ENCODE measurements at places on chromosomes 2 and 18. TPM values are rescaled to one million over a fixed set of nuclear protein-coding genes. Genes with fewer than 3 reads are reported as not detected.

DNA sequence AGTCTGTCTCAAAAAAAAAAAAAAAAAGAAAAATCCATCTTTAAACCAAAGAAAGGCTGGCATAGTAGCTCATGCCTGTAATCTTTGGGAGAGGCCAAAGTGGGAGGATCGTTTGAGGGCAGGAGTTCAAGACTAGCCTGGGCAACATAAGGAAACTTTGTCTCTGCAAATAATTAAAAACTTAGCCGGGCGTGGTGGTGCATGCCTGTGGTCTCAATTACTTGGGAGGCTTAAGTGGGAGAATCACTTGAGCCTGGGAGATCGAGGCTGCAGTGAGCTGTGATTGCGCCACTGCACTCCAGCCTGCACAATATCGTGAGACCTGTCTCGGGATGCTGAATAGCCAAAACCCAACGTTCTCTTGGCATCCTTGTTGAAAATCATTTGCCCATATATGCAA is 6.1 kb downstream of the CNOT11 start:
- no peak overlapping the region for H3K27ac ChIP-seq
- H3K4me1 ChIP-seq: peaks cover 11% of the 10 kb centered on the region
- H3K27me3 ChIP-seq: no peaks in the 10 kb centered on the region
- DNase-seq: no peak
- H3K36me3 ChIP-seq: peaks cover 30% of the 10 kb centered on the region

ZSCAN30 gene
- 7.5 TPM for total RNA-seq

HNRNPLL gene
- 10.6 TPM for total RNA-seq

- no peaks in the 10 kb centered on the region for H3K36me3 ChIP-seq
- no peaks in the 10 kb centered on the region for H3K27me3 ChIP-seq
- peaks cover 20% of the 10 kb centered on the region for H3K4me1 ChIP-seq
- no peak overlapping the region for H3K4me3 ChIP-seq
- peak; percentile 61 for DNase-seq
- no peak overlapping the region for H3K27ac ChIP-seq
These were observed 82.3 kb downstream of the SH3RF3 start for GRCh38 chr2:109211315-109211714.

DNA sequence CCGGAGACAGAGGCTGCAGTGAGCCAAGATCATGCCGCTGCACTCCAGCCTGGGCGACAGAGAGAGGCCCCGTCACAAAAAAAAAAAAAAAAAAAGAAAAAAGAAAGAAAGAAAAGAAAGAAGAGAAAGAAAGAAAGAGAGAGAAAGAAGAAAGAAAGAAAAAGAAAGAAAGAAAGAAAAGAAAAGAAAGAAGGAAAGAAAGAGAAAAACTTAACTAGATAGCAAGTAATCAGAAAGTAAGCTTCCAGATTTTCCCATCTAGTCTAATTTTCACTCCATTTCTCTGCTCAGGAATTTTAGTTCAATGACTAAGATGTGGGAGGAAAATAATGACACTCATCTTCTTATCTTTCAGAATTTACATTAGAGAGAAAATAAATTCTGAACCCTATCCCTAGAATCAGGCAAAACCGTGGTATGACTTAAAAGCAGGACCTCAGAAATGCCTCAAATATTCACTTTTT is 2.4 kb downstream of the GFPT1 start:
- no peaks in the 10 kb centered on the region for H3K27me3 ChIP-seq
- H3K36me3 ChIP-seq: no peaks in the 10 kb centered on the region
- no peak for DNase-seq
- peaks cover 5% of the 10 kb centered on the region for H3K4me1 ChIP-seq
- peak overlapping the region; percentile 89 for H3K27ac ChIP-seq
- H3K4me3 ChIP-seq: peak overlapping the region; percentile 82

- peak; percentile 74 for DNase-seq
- H3K36me3 ChIP-seq: no peaks in the 10 kb centered on the region
- H3K4me3 ChIP-seq: peak overlapping the region; percentile 86
These were observed 3.2 kb downstream of the NRP2 start for GRCh38 chr2:205685314-205686055.

DNA sequence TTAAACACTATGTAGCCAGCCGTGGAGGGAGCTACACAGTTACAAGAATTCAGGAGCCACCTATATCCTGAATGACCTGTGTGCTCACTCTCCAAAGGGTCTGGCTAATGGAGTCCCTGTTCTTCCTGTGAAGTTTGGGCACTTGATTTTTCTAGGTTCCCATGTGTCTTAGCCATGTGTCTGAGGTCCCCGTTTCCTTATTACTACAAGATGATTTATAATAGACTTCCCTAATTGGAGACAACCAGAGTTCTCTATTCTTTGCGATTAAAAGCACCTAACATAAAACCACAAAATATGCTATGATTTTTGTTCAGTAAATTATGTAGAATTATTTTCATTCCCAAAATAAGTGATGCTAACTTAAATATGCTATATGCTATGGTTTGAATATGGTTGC is 83.4 kb downstream of the PDK1 start:
- H3K4me3 ChIP-seq: no peak overlapping the region
- no peaks in the 10 kb centered on the region for H3K36me3 ChIP-seq
- no peaks in the 10 kb centered on the region for H3K4me1 ChIP-seq

DNA sequence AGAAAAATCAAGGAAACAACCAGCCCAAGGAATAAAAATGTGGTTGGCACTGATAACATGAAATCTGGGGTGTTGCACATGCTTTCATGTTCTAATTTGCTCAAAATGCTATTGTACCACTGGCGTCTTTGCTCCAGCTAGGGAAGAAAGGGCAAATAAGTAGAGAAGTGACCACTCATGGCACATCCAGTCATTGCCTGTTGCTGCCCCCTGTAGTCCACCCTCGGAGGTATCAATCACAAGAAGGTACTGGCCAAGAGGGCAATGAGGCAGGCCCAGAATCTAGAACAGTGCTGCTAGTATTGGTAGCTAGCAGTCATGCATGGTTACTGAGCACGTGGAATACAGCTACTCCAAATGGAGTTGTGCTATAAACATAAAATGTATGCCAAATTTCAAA is 213.4 kb downstream of the CDCA7 start:
- no peaks in the 10 kb centered on the region for H3K27me3 ChIP-seq
- DNase-seq: no peak
- no peaks in the 10 kb centered on the region for H3K4me1 ChIP-seq
- H3K27ac ChIP-seq: no peak overlapping the region
- no peaks in the 10 kb centered on the region for H3K36me3 ChIP-seq
- H3K4me3 ChIP-seq: no peak overlapping the region

DNA sequence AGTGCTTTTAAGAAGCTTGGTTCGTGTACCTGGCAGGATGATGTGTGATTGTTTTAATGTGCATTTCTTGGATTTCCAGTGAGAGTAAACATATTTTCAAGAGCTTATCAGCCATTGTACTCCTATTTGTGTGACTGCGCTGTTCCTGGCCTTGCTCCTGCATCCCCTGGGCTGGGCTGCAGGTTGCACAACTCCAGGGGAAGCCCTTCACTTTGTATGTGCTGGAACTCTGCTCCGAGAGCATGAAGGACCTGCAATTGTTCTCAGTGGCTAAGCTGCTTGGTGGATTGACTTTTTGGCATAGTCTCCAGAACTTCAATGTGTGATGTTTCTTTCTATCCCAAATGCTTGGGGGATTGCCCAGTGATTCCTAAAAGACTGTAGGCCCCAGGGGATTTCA is 18.8 kb downstream of the ATP6V1C2 start:
- no peak for DNase-seq
- no peak overlapping the region for H3K27ac ChIP-seq
- no peaks in the 10 kb centered on the region for H3K36me3 ChIP-seq
- H3K27me3 ChIP-seq: no peaks in the 10 kb centered on the region
- no peak overlapping the region for H3K4me3 ChIP-seq

SLC8A1 gene
- 5.6 TPM for total RNA-seq

ATL2 gene
- 49.1 TPM for total RNA-seq

DNA sequence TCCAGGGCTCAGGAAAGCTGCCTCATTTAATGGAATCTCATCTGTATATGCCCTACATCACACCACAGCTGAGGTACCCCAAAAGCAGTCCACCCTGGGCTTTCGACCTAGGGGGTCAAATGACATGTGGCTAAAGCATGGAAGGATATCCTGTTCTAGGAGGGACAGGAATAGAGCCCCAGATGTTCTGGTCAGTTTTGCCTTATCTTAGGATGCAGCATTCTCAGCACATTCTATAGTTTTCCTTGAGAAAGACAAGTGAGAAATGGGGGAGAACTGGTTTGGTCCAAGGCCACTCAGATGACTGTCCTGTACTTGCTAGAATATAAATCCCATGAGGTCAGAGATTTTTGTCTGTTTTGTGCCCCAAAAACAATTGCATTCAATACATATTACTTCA is 688.0 kb upstream of the ZEB2 start:
- no peak for DNase-seq
- no peak overlapping the region for H3K27ac ChIP-seq
- H3K36me3 ChIP-seq: no peaks in the 10 kb centered on the region

GRCh38 chr2:43980902-43981301 is 14.9 kb downstream of the LRPPRC start:
- no peaks in the 10 kb centered on the region for H3K4me1 ChIP-seq
- no peaks in the 10 kb centered on the region for H3K27me3 ChIP-seq
- no peak for DNase-seq
- no peak overlapping the region for H3K27ac ChIP-seq

- H3K4me3 ChIP-seq: no peak overlapping the region
- no peaks in the 10 kb centered on the region for H3K27me3 ChIP-seq
- H3K4me1 ChIP-seq: no peaks in the 10 kb centered on the region
- no peaks in the 10 kb centered on the region for H3K36me3 ChIP-seq
- DNase-seq: no peak
These were observed 13.1 kb upstream of the NR4A2 start for GRCh38 chr2:156345582-156345981.

DNA sequence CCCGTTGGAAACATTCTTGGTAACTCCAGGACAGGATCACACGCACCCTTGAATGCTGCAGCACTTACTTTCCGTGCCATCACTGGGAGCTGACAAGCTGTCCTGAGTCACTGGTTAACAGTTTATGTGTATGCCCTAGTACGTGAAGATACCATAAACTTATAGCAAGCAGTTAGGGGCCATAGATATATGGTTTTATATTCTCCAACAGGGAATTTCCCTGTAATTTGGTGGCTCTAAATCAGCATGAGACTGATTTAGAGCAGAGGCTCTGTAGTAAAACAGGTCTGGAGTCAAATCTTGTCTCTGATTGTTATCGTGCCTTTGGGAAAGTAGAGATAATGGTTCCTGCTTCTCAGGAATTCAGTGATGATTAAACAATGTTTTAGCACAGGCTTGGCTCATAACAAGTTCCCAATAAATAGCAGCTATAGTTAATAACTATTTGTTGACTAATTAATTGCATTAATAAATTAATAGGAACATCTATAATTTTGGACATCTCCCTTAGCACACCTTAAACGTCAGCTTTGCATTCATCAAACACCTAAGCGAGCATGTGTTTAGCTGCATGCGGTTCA is 215.2 kb downstream of the VAPA start:
- H3K27me3 ChIP-seq: no peaks in the 10 kb centered on the region
- no peak overlapping the region for H3K27ac ChIP-seq
- no peaks in the 10 kb centered on the region for H3K36me3 ChIP-seq
- peaks cover 6% of the 10 kb centered on the region for H3K4me1 ChIP-seq
- H3K4me3 ChIP-seq: no peak overlapping the region

GRCh38 chr18:49934457-49934856 is 121.1 kb upstream of the ACAA2 start:
- H3K4me1 ChIP-seq: no peaks in the 10 kb centered on the region
- H3K4me3 ChIP-seq: no peak overlapping the region
- no peaks in the 10 kb centered on the region for H3K36me3 ChIP-seq
- DNase-seq: no peak

DNA sequence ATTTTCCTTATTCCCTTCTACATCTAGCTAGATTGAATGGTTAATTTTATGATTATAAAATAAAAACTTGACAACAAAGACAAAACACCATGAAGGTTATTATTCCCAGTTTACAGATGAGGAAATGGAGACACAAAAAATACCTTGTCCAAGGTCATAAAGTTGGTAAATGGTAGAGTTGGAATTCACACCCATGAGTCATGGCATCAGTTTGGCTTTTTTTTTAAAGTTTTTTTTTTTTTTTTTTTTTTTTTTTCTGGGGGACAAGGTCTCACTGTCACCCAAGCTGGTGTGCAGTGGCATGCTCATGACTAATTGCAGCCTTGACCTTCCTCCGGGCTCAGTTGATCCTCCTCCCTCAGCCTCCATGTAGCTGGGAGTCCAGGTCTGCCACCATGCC is 70.0 kb downstream of the MTX2 start:
- no peak for DNase-seq
- H3K27ac ChIP-seq: no peak overlapping the region
- no peaks in the 10 kb centered on the region for H3K27me3 ChIP-seq
- H3K4me1 ChIP-seq: no peaks in the 10 kb centered on the region
- no peak overlapping the region for H3K4me3 ChIP-seq

GRCh38 chr18:52422985-52423601 is 83.1 kb downstream of the DCC start:
- no peaks in the 10 kb centered on the region for H3K36me3 ChIP-seq
- no peak overlapping the region for H3K27ac ChIP-seq
- H3K4me1 ChIP-seq: no peaks in the 10 kb centered on the region
- no peak for DNase-seq
- no peaks in the 10 kb centered on the region for H3K27me3 ChIP-seq

ACMSD gene
- not detected for total RNA-seq

- H3K4me3 ChIP-seq: no peak overlapping the region
- DNase-seq: no peak
- H3K4me1 ChIP-seq: no peaks in the 10 kb centered on the region
- peaks cover 76% of the 10 kb centered on the region for H3K36me3 ChIP-seq
- no peaks in the 10 kb centered on the region for H3K27me3 ChIP-seq
These were observed 11.2 kb downstream of the SAP130 start for GRCh38 chr2:128016620-128017019.

INPP1 gene
- 13.3 TPM for total RNA-seq

EMILIN1 gene
- 301 TPM for total RNA-seq

GRCh38 chr2:69036926-69037325 is 23.9 kb downstream of the ANTXR1 start:
- no peak for DNase-seq
- no peak overlapping the region for H3K27ac ChIP-seq
- no peaks in the 10 kb centered on the region for H3K27me3 ChIP-seq

DNA sequence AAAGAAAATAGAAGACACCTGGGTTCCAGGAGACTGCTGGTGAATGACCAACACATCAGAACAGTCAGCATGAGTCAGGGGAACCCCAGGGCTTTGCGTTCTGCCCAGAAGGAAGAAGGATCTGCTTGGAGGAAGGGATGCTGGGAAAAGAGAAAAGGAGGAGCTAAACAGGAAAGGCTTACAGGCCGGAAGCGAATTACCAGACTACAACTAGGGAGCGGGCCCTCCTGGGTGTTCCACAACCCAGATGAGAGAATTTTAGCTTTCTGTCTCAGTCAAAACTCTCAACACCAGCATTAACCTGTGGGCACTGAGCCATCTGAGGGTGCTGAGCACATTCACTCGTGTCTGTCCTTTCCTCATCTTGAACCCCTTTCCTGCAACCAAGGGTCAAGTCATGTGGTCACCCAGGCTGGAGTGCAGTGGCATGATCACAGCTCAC is 19.2 kb downstream of the CDC42EP3 start:
- H3K4me3 ChIP-seq: no peak overlapping the region
- no peak for DNase-seq
- peaks cover 34% of the 10 kb centered on the region for H3K4me1 ChIP-seq
- no peaks in the 10 kb centered on the region for H3K27me3 ChIP-seq

GRCh38 chr18:4369705-4370104 is 85.4 kb downstream of the DLGAP1 start:
- no peaks in the 10 kb centered on the region for H3K36me3 ChIP-seq
- DNase-seq: no peak
- no peak overlapping the region for H3K4me3 ChIP-seq

Data from ascending aorta (tissue), 2 donors.